Natural killer cell treated with Interleukin-12 subunit alpha and Interleukin-12 subunit beta and Interleukin-15 and Interleukin-18, amount 100 ng/mL, for 72 hours (primary cell): ENCODE measurements at places on chromosomes 2 and 18. TPM values are rescaled to one million over a fixed set of nuclear protein-coding genes. Genes with fewer than 3 reads are reported as not detected.

VIT gene
- total RNA-seq = not detected

TMEM17 gene
- total RNA-seq = 0.28 TPM

DNA sequence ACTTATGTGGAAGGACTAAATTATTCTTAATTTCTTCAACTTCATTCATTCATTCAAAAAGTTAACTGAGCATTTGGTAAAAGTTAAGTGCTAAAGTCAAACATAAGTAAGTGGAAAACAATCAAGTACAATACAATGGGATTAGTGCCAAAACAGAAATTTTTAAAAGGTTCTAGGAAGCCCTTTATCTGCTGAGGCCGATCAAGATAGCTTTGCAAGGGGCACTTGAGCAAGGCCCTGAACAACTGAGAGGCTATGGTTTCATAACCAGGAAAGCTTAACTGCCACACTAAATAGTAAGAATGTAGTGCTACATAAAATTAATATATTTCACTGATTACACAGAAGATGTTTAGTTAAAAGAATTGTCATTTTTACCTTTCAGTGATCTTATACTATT, 76.5 kb downstream of the NOL10 start:
- DNase-seq = no peak

- DNase-seq = no peak
These were observed 75.3 kb downstream of the BABAM2 start for GRCh38 chr2:27965841-27966240.

DNA sequence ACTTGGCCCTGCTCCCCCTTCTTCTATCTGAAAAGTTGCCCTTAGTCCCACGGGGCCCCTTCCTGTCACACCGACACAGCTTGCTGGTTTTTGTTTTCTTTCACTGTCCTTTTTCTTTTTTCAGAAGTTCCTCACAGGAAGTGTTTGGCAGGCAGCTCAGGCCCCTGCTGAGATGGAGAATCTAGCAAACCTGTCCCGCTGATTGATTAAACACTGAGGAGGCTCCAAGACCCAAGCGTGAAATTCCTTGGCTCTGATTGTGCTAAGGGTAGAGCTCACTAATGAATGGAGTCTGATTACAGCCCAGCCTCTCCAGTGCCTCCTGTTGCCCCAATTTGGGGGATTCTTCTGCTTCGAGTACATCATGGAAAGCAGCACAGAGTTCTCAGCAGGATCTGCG, 365.9 kb upstream of the MEX3C start:
- no peak for DNase-seq

DNA sequence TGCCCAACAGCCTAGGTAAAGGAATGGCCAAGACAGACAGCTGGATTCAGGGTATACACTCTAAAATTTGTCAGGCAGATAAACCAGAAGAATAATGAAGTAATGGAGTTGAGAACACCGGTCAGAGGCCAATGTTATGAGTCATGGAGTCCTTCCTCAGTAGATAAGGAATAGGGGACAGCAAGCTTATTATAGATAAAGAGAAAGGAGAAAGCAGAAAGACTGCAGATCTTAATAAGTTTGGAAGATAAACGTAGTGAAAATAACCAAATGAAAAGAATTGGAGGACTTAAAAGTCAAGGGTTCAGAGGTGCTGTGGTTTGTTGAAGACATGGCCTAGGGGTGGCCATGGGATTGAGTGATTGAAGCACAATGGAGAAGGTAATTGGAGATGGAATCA, 63.5 kb upstream of the NFE2L2 start:
- DNase-seq = no peak

DNA sequence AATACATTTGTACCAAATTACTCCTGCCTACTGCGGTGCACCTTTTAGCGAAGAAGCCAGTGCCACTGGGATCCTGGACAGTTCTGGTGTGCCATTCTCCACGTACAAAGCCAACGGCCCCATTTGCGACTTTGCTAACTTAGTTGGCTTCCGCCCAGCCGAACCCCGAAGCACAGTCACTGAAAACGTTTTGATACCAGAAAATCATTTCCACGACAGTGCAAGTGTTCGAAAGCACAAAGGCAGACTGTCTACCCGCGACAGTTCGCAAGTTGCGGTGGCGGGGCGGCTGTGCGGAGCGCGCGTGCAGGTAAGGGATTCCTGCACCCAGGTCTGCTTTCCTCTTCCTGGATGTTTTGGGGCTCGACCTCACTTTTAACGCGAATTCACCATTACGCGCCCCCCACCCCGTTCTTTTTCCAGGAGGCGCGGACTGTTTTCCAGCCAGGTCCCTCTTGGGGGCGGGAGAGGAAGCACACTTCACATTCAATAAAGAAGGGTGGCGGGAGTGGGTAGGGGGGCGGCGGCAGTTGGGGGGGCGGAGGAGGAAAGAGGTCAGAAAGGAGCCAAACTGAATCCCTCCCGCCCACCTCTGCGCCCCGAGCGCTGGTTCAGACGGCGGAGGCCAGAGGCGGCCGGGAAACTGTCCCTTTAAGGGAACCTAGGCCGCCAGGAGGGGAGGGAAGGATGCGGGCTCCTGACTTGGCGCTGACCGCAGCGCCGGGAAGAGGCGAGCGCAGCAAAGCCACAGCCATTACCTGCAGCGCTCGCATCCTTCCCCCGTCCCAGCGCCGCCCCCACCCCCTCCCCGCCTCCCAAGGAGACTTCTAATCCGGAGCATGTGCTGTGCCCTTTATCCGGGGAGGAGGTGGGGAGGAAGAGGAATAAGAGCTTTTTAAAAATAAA, 107.4 kb upstream of the KCTD1 start:
- DNase-seq = no peak

DNA sequence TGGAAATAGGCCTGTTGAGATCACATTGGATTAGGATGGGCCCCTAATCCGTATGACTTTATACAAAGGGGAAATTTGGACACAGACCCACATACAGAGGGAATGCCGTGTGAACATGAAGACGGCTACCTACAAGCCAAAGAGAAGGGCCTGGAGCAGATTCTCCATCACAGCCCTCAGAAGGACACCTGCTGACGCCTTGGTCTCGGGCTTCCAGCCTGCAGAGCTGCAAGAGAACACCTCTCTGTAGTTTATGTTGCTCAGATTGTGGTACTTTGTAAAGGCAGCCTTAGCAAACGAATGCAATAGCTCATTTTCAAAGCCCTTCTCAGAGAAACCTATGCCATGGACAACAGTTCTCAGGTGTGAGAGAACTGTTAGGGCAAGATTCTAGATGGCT, 86.1 kb downstream of the LONRF2 start:
- no peak for DNase-seq

GRCh38 chr18:13577781-13578180, 148.6 kb downstream of the FAM210A start:
- DNase-seq = no peak

RNF25 gene
- total RNA-seq = 30.3 TPM

ANKRD30B gene
- not detected for total RNA-seq

BUB1 gene
- 103 TPM for total RNA-seq

- no peak for DNase-seq
These were observed 349.0 kb upstream of the PKDCC start for GRCh38 chr2:41698678-41699422.

- DNase-seq = no peak
These were observed 37.9 kb downstream of the SS18 start for GRCh38 chr18:26052505-26052904.

GRCh38 chr2:113176696-113177355, 3.1 kb downstream of the PSD4 start:
- DNase-seq = no peak

DNA sequence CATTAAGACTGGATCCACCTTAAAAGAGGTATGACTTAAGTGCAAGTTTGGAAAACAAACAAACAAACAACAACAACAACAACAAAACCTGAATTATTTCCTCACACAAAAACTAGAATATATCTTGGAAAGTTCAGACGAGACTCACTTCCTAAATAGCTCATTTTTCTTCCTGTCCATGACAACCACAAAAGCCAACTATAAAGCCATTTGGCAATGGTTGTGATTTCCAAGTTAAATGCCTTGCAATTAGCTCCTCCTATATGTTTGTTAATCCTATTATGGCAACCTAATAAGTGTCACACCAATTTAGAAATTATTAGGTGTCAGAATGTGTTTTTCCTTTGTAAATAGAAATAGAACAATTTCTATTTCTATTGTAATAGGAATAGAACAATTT, 91.6 kb upstream of the ARL5A start:
- DNase-seq = no peak

DNA sequence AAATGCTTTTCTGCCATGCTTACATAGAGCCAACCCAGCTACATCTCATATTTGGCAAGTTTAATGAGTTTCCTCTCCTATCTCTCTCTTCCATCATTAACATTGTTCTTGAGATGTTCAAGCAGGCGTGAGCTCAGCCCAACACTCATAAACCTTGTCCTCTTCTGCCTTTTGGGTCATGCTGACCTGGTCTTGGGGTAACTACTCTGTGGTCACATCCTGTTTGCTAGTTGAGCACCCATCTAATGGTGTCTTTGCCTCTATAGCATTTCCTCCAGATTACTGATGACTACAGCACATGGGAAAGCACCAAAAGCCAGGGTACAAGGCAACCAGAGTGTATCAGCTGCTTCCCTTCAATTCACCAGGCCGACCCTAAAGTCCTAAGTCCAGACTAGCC, 366.9 kb upstream of the HNRNPA3 start:
- no peak for DNase-seq

ST8SIA5 gene
- 0.17 TPM for total RNA-seq

DNA sequence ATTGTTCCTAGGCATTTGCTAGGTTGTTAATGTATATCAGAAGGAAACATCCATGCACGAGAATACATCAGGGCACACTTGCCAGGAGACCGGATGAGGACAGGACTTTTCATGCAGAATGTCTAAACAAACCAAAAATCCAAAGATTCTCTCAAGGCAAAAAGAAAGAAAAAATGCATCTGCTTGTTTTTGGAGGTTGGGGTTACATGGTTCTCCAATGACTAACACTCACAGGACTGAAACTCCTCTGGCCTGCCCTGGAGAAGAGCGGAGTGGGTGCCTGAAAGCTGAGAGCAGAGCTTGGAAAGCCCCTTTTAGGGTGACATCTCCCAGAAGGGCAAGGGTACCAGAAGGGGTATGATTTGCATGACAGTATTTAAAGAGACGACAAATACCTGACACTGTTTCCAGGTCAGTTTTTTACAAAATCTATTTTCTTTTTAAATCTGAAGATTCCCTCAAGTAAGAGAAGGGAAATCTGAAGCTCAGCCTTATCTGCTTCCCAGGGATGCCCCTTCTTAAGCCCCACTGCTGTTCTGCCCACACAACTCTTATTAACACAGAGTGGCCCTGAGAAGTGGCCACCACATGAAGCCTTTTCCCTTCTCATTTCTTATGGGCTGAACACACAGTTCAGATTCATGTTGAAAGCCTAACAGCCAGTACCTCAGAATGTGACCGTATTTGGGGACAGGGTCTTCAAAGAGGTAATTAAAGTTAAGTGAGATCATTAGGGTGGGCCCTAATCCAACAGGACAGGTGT, 216.4 kb downstream of the STK39 start:
- no peak for DNase-seq

GRCh38 chr2:197620133-197620532, 55.3 kb downstream of the RFTN2 start:
- DNase-seq = no peak

- no peak for DNase-seq
These were observed 665.8 kb upstream of the ID2 start for GRCh38 chr2:8015848-8016600.

GRCh38 chr18:22790545-22791309, 142.4 kb upstream of the RBBP8 start:
- no peak for DNase-seq

NPAS2 gene
- 0.53 TPM for total RNA-seq
